Articular chondrocyte of knee joint (primary cell): ENCODE measurements at places on chromosomes 7 and 10. TPM values are rescaled to one million over a fixed set of nuclear protein-coding genes. Genes with fewer than 3 reads are reported as not detected.

The CLCN1 gene
- not detected in 2 replicates for total RNA-seq

The GPR26 gene
- total RNA-seq: not detected in 2 replicates

The TDRD1 gene
- total RNA-seq: under 0.01 and 0.26 TPM in 2 replicates

The OGDHL gene
- total RNA-seq: under 0.01 and 0.54 TPM in 2 replicates
